ENCODE measurements at places on chromosomes 5 and 9.

DNA sequence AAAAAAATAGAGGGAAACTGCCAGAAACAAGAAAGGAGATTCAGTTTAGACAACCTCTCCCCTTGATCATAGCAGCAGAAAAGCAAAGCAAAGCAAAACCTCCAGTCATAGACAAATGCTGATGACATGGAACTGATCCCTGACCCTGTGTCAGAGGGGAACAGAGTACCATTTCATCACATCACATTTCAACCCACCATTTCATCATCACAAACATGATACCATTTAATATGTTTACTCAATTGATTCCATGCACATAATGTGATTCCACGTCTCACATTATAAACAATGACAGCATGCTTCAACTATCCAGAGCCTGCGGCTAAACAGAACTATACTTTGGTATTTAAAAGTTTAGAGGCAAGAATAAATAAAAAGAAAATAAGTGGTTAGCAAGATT is 28.7 kb upstream of the ACOT12 start:
- DNase-seq: peak; percentile 95

DNA sequence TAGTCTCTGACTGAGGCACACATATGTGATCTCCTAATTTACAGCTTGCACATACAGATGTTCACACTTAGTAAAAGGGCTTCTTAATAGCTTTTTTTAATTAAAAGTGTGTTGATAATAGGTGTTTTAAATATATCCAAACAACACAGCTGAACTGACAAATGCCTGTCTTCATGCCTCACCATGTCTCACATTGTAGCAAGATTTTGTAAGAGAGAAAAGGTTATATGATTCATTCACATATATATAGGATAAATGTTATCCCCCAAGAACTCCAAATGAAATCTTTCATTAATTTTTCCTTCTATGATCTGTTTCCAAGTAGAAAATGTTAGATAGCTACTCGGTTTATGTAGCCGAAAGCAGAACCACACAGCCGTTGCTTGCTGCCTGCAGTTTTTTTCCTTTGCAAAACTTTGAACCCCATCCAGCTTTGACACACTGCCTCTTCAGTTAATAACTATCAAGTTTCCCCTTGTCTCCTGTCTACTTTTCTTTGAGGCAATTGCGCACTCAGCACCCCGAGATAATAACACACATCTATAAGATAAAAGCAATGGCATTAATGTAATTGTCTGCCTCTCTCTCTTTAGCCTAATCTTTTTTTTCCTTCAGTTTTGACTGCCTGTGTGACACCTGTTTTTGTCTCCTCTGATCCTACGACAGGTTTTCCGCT is 299.2 kb downstream of the BNC2 start:
- no peak for DNase-seq

DNA sequence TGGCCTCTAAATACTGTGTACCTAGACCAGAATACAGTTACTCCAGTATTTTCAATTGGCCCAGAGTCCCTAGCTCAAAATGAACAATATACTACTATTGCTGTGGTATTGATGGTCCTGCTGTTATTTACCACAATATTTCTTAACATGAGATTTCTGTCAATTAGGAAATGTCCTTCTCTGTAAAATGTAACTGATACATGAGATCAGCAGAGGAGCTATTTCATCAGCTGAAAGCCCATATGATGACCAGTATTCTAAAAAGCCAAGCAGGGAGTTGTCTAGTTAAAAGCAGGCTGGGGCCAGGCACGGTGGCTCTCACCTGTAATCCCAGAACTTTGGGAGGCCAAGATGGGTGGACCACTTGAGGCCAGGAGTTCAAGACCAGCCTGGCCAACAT is 187.7 kb upstream of the PTGER4 start:
- no peak for DNase-seq

DNA sequence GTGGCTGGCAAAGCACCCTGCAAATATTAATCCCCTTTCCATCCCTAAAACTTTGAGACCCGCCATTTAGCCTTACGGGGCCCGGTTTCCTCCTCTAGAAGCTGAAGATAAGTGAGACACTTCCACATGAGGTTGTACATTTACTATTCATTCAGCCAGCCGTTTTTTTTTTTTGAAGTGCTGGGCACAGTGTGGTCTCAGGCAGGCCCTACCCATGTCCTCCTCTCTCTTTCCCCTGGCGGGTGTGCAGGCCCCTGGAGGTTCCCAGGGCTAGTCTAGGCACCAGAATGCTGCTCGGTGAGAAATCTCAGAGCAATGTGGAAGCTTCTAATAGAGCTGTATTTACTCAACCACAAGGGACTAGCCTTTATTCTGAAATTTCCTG is 107.4 kb upstream of the LARP1 start:
- no peak for DNase-seq

DNA sequence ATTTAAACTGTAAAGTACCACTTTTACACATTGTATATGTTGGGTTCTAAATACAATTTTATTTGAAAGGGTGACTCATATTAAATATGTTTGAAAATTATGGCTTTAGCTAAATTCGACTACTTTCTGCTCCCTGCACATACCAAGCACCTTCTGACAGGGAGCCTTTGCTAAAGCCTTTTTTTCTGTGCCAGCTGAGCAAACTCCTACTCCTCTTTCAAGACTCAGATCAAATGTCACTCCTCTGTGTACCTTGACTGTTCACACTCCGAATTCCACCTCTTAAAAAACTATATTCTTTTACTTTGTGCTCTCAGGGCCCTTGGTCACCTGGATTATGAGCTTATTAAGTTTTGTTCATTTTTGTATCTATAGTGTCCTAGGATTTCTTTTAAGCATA is 6.5 kb upstream of the OXCT1 start:
- DNase-seq: no peak
